HCT116 (cell line): ENCODE measurements at places on chromosomes 11 and 22.

DNA sequence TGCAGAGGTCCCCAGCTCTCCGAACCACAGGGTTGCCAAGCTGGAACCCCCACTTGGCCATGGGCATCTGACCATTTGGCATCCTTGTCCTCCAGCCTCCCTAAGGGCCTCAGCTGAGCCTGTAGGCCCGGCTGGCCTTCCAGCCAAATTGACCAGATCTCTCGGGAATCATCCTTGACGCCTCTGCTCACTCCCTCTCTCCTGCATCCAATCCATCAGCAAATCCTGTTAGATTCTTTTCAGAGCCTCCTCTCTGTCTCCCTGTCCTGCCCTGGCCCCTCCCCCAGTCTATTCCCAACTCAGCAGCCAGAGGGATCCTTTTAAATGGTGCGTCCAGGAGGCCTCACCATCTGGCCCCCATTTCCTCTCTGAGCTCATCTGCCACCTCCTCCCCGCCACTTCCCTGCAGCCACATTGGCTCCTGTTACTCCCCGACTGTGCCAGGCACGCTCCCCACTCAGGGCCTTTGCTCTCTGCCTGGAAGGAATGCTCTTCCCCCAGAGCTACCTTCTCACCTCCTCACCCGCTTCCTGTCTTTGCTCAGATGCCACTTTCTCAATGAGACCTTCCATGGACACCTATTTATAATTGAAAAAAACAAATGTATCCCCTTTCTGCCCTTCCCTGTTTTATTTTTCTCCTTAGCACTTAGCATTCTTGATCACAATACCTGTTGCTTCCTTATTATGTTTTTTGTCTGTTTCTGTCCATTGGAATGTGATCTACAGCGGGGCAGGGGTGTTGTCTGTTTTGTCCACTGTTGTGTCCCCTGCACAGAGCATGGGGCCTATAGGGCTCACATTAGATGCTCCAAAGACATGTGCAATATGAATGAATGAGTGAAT lies 78.1 kb downstream of the NFAM1 start:
- no peak for DNase-seq

DNA sequence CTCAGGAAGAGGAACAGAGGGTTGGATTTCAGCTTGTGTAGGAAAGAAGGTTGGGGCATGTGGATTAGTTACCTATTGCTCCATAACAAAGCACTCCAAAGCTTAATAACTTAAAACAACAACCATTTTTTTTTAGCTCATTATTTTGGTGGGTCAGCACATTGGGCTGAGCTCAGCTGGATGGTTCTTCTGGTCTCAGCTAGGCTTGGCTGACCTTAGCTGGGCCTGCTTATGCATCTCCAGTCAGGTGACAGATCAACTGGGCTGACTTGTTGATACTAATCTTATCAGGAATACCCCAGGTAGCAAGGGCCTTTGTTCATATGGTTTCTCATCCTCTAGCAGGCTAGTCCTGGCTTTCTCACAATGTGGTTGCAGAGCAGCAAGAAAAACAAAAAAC lies 106.4 kb downstream of the C11orf91 start:
- no peak for DNase-seq

DNA sequence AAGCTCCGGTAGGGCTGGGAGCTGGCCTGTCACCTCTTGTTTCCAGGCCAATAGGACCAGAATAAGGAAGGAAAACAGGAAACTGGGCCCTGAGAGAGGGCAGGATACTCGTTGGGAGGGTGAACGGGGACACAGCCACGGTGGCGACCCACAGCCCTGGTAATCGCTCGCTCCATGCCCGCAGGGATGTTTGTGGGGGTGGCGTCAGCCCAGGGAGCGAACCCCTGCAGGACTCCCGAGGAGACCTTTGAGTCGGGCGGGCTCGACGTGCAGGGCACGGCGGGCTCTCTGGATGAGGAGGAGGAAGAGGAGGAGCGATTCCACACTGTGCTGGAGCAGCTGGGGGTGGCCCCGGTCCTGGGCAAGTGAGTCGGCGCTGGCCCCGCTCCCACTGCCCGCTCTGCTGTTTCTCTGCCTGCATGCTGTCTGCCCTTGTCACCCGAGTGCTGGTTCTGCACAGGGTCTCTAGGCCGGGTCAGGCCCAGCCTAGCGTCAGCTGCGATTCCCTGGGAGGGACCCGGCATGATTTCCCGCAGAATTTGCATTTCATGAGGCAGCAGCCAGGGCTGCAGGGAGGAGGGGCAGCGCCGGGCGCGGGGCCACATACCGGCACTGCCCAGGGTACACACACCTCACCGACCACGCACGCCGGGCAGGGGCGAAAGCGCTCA lies 1.6 kb downstream of the CRACR2B start:
- no peak for DNase-seq

DNA sequence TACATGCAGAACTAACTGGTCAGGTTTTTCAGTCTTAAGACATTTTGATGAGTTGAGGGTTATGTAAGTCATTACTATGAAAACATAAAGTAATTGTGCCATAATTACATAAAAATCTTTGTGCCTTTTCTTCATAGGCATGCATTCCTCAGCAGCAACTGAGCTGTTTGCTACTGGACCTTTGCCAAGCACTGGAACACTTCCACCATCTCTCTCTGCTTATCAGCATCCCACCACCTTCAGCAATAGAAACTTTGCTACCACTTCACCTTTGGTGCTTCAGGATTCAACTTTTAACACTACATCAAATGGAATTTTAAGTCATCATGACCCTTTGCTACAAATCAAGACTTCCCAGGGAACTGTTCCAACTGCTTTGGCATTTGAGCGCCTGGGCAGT lies 39.0 kb downstream of the QSER1 start:
- DNase-seq = no peak

DNA sequence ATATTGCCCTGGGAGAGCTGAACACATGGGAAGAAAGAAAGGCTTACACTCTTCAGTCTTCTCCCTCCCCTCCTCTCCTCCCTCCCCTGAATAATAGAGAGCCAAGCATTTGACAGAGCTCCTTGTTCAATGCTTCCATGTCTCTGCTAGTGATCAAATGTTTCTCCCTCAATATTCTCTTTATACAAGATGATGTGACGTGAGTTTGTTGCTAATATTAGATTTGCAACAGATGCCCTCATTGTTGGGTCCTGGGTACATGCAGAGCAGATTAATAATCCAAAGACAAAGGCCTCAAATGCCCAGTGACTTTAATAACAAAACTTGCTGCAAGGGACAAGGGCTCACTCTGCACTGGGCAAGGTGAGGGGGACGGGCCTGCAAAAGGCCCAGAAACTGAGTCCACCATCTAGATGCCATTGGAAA lies 7.1 kb upstream of the ENDOD1 start:
- DNase-seq = no peak

- DNase-seq = no peak
Observed at GRCh38 chr11:3836903-3837302, 3.9 kb downstream of the RHOG start.

GRCh38 chr22:34760276-34761008 lies 305.5 kb upstream of the ISX start:
- DNase-seq = no peak

GRCh38 chr11:42837994-42838393 lies 473.8 kb upstream of the API5 start:
- no peak for DNase-seq

GRCh38 chr11:105211806-105212554 lies 72.4 kb upstream of the CARD18 start:
- no peak for DNase-seq

- no peak for DNase-seq
Observed at GRCh38 chr11:70002433-70002832, 75.7 kb upstream of the ANO1 start.

DNA sequence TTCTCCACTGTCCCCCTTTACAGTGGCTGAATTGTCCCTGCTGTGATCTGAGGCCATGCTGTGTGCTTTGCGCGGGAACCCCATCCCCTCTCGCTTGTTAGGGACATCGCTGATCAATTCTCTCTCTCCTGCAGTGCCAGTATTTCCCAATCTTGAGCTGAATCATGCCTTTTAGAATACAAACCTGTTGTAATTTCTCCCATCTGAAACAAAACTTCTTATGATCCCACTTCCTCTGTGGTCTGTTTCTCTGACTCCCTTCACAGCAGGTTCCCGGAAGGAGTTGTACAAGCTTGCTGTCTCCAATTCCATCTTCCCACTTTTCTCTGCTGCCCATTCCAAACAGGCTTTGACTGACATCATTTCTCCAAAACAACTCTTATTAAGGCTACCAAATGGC lies 16.8 kb downstream of the ADAMTS15 start:
- DNase-seq = no peak

GRCh38 chr11:58923300-58923788 lies 15.9 kb upstream of the GLYATL1 start:
- DNase-seq = peak; percentile 54

GRCh38 chr11:119315131-119316015 lies 1.6 kb downstream of the MCAM start:
- DNase-seq = no peak

GRCh38 chr11:23021287-23021863 lies 161.1 kb upstream of the CCDC179 start:
- no peak for DNase-seq

GRCh38 chr11:35761899-35762298 lies 99.3 kb downstream of the TRIM44 start:
- no peak for DNase-seq

GRCh38 chr11:9446230-9446629 lies 14.6 kb upstream of the ZNF143 start:
- DNase-seq = no peak

GRCh38 chr22:27761000-27761399 lies 40.6 kb downstream of the MN1 start:
- DNase-seq = no peak

GRCh38 chr11:123696183-123696582 lies 41.8 kb upstream of the SCN3B start:
- no peak for DNase-seq

DNA sequence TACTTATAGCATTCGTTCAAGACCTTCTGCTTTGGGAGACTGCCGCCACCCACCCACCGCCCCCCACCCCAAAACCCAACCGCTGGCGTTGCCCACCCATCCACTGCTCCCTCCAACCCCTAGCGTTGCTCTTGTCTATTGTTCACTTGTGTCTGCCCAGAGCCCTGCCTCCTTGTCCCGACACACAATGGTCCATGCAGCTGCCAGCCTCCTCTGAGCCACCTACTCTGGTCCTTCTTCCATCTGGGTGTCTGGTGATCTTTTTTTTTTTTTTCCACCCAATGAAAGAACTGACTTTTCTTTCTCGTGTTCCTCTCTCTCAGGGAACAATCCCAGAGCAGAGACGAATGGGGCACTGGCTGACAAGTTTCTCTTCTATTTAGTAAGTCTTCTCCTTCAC lies 256.0 kb upstream of the SESN3 start:
- no peak for DNase-seq

- DNase-seq = no peak
Observed at GRCh38 chr11:105183426-105183825, 43.9 kb upstream of the CARD18 start.

GRCh38 chr11:104858882-104859775 lies 39.1 kb downstream of the CASP12 start:
- no peak for DNase-seq

- no peak for DNase-seq
Observed at GRCh38 chr11:5722622-5723021, 13.6 kb upstream of the OR56B1 start.

DNA sequence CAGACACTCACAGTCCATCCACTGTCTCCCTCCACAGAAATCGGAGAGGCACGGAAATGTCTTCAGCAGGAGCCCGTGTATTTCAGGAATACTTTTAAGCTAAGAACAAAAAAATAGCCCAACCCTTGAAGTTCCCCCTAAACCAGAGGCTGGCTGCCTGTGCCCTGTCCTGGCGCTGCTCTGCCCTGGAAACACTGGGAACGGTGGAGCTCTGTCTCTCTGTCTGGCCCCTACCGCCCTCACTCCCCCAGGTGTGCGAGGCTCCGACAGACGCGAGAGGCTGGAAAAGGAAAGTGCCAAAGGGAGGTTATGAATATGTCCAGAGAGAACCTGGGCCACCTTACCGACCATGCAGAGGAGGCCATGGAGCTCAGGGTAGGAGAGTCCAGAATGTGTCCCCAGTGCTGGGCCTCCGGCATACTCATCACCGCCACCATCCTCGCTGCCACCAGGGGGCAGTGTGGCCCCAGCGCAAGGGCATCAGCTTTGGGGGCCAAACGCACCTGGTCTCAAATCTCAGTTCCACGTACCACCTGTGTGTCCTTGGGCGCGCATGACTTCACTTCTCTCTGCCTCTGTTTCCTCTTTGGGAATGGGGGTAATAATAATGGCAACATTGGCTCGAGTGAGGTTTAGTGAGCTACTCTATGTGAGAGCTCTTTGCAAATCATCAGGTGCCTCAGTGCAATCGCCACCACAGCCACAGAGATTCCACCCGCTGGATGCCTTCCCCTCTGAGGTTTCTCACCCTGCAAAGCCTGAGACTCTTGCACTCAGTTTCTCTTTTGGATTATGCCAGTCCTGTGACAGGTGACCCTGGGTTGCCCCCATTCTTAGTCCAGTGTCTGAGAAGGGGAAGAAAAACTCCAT lies 10.4 kb upstream of the SLCO2B1 start:
- peak; percentile 34 for DNase-seq

- DNase-seq = no peak
Observed at GRCh38 chr22:38249803-38250642, 22.8 kb downstream of the TMEM184B start.

DNA sequence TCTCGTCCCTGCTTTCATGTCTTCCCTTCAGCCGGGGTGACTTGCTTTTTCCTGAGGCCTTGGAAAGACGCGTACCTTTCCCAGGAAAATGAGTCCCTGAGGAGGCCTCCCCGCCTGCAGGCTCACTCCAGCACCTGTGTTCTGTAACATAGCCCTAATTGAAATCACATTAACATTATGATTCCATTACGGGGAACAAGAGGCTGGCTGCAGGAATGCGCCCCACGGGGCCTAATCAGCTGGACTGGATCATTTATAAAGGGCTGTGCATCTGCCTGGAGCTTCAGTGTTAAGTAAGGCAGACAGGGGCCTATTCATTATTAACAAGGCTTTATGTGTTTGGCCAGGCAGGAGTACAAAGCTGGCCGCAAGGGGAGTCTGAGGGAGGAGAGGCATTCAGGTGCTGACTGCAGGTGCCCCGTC lies 41.9 kb upstream of the TSPAN18 start:
- no peak for DNase-seq

DNA sequence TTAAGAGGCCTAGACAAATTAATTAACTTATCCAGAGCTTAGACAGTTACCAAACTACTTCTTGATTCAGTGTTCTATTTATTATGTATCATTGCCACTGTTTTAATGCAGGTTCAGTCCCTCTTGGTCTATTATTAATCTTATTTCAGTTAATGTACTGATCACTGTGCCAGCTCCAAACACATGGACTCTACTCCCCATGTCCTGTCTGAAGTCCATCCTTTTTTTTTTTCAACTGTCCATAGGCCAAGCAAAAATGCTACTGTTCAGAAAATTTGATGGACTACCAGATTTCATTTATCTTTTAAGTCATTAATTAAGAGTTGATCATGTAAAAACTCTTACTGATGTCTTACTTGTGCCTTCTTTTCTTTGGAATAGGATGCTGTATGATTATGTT lies 11.9 kb downstream of the POLD3 start:
- DNase-seq = no peak

- no peak for DNase-seq
Observed at GRCh38 chr22:39522567-39523300, 2.4 kb downstream of the ATF4 start.

- no peak for DNase-seq
Observed at GRCh38 chr11:33168709-33169200, 7.5 kb upstream of the CSTF3 start.

- no peak for DNase-seq
Observed at GRCh38 chr22:33038836-33039235, 19.3 kb downstream of the SYN3 start.
